Small intestine (tissue), 16 donors: ENCODE measurements at places on chromosomes 12 and 14. TPM values are rescaled to one million over a fixed set of nuclear protein-coding genes. Genes with fewer than 3 reads are reported as not detected.

FSCB gene
- not detected for polyA plus RNA-seq

PDZRN4 gene
- not detected for polyA plus RNA-seq

ERP27 gene
- polyA plus RNA-seq = not detected

C12orf50 gene
- polyA plus RNA-seq = not detected

RPS6KA5 gene
- polyA plus RNA-seq = 2.4 TPM

SLC16A7 gene
- polyA plus RNA-seq = 0.81 TPM

GPRC5D gene
- not detected for polyA plus RNA-seq

DEPDC4 gene
- 1.1 TPM for polyA plus RNA-seq

FGF23 gene
- polyA plus RNA-seq = 10.1 TPM

CACNA2D4 gene
- 7.5 TPM for polyA plus RNA-seq

LYZ gene
- polyA plus RNA-seq = 280 TPM

COX6A1 gene
- polyA plus RNA-seq = 389 TPM

NDRG2 gene
- polyA plus RNA-seq = 44.5 TPM

LMNTD1 gene
- not detected for polyA plus RNA-seq

LRP1 gene
- 47.5 TPM for polyA plus RNA-seq

WNT5B gene
- 1.1 TPM for polyA plus RNA-seq

GARIN6 gene
- not detected for polyA plus RNA-seq

CATSPERB gene
- 0.92 TPM for polyA plus RNA-seq

RNASE1 gene
- polyA plus RNA-seq = 51.3 TPM

P2RX2 gene
- polyA plus RNA-seq = not detected

OR6C74 gene
- not detected for polyA plus RNA-seq

SOAT2 gene
- polyA plus RNA-seq = 141 TPM

ACSM4 gene
- polyA plus RNA-seq = not detected

AMN1 gene
- polyA plus RNA-seq = 3.2 TPM

CMA1 gene
- not detected for polyA plus RNA-seq

APOF gene
- not detected for polyA plus RNA-seq
